ENCODE measurements at places on chromosomes 1 and 21. TPM values are rescaled to one million over a fixed set of nuclear protein-coding genes. Genes with fewer than 3 reads are reported as not detected.

DNA sequence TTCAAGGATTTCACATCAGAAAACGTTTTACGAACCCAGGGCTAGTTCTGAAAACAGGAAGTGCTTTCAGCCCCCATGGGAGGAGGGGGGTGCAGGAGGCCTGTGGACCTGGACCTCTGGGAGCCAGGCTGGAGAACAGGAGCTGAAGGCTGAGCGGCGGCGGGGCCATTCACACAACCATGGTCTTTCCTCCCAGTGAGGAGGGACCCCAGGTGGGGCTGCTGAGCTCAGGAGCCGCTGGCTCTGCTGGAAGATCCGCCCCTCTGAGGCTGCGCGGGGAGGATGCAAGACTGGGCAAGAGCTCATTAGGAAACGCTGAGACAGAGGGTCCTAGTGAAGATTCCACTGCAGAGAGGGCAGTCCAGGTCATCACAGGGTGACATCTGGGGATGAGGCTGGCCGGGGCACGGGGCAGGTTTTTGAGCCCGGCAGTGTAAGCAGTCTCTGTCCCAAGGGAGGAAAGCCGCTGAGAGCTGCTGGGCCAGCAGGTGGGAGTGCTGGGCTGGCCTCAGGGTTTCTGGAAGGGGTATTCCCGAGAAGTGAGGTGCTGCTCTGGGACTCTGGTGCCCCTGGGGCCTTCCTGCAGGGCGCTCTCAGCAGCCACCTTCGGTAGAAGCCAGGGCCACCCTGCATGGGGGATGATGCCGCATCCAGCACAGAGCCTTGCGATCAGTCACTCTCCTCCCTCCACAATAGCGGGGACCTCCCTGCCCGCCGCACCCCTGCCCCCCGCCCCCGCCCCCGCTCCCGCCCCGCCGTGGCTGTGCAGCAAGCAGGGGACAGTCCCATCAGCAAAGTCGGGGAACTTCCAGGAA, 7.5 kb downstream of the MX2 start:
- DNase-seq, result peak; percentile 67
- no peak overlapping the region for H3K4me3 ChIP-seq

GRCh38 chr21:41564871-41565274, 56.9 kb upstream of the TMPRSS2 start:
- DNase-seq, result no peak
- H3K4me1 ChIP-seq, result peaks cover 4% of the 10 kb centered on the region
- no peaks in the 10 kb centered on the region for H3K27me3 ChIP-seq
- H3K27ac ChIP-seq, result no peak overlapping the region
- no peak overlapping the region for H3K4me3 ChIP-seq
- no peaks in the 10 kb centered on the region for H3K36me3 ChIP-seq

Gene LENEP
- total RNA-seq, result not detected

GRCh38 chr1:43856188-43856587, 77.4 kb upstream of the ARTN start:
- no peak overlapping the region for H3K27ac ChIP-seq
- no peaks in the 10 kb centered on the region for H3K4me1 ChIP-seq
- no peaks in the 10 kb centered on the region for H3K36me3 ChIP-seq

DNA sequence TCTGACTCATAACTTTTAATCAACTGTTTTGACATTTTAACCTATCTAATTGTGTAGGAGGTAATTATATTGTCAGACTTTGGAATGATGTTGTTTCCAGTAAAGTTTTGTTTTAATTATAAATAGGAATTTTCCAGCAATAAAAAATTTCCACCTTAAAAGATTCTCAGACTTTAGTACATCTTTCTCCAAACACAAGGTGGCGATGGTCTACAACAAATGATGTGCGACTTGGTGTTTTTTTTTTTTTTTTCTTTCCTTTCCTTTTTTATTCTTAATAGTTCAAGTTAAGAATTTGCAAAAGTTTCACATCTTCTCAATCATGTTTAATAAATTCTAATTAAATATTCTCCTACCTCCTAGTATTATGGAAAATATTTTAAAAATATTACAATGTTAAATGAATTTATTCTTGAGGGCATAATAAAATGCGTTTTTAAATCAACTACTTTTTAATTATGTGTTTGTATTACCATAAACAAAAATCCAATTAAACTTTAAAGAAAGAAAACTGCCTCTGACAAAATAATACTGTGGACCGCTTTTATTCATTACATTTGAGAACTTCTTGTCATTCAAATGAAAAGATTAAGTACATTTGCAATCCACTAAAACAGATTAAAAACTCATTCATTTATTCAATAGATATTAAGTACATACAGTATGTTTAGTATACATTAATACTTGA, 4.4 kb upstream of the ADAMTS1 start:
- H3K36me3 ChIP-seq, result no peaks in the 10 kb centered on the region
- no peaks in the 10 kb centered on the region for H3K27me3 ChIP-seq
- H3K4me3 ChIP-seq, result peak overlapping the region; percentile 20
- no peak overlapping the region for H3K27ac ChIP-seq
- H3K4me1 ChIP-seq, result peaks cover 3% of the 10 kb centered on the region

Gene C2CD4D
- 0.57 TPM for total RNA-seq

Gene RBM11
- 3.3 TPM for total RNA-seq

DNA sequence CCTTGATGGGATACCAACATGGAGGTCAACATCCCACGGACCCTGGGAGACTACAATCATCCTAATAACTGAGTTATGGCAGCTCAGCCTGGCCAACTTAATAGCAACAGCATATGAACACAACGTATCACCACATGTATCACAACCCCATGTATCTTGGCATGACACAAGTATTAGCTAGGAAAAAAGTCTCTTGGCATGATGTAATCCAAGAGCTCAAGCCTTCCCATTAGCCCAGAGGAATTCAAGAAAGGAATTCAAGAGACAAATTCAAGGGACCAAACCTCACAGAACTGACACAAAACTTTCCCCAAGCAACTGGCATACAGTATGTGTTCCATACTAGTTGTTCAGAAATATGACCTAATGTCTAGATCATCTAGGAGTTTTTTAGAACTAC, 100.9 kb upstream of the HMGB4 start:
- no peaks in the 10 kb centered on the region for H3K27me3 ChIP-seq
- no peaks in the 10 kb centered on the region for H3K4me1 ChIP-seq
- no peak for DNase-seq
- no peak overlapping the region for H3K27ac ChIP-seq
- no peaks in the 10 kb centered on the region for H3K36me3 ChIP-seq
- no peak overlapping the region for H3K4me3 ChIP-seq

Gene TP73
- total RNA-seq, result 0.54 TPM

Gene ZNF687
- 30.3 TPM for total RNA-seq

Gene ARHGEF16
- total RNA-seq, result 39.3 TPM

Gene LHX8
- not detected for total RNA-seq

GRCh38 chr1:78155121-78155520, 109.4 kb downstream of the GIPC2 start:
- no peaks in the 10 kb centered on the region for H3K36me3 ChIP-seq
- no peaks in the 10 kb centered on the region for H3K4me1 ChIP-seq
- no peak for DNase-seq
- H3K4me3 ChIP-seq, result no peak overlapping the region

- peaks cover 16% of the 10 kb centered on the region for H3K4me1 ChIP-seq
- H3K27ac ChIP-seq, result peak overlapping the region; percentile 81
- H3K4me3 ChIP-seq, result peak overlapping the region; percentile 88
- no peaks in the 10 kb centered on the region for H3K27me3 ChIP-seq
- no peaks in the 10 kb centered on the region for H3K36me3 ChIP-seq
Observed at GRCh38 chr1:84298328-84298683, 3.2 kb upstream of the SAMD13 start.

GRCh38 chr1:9234223-9235095, at the start of gene H6PD:
TSS of gene H6PD (plus strand) at chr1:9234774. CDS start at chr1:9244935, 10,161 bp downstream.
- no peaks in the 10 kb centered on the region for H3K27me3 ChIP-seq
- peak within 1 kb of the TSS; percentile 84 for H3K4me3 ChIP-seq
- peak within 1 kb of the TSS; percentile 94 for H3K27ac ChIP-seq
- peaks cover 9% of the 10 kb centered on the region for H3K4me1 ChIP-seq
- no peaks in the 10 kb centered on the region for H3K36me3 ChIP-seq

- no peaks in the 10 kb centered on the region for H3K36me3 ChIP-seq
- peaks cover 8% of the 10 kb centered on the region for H3K4me1 ChIP-seq
- no peaks in the 10 kb centered on the region for H3K27me3 ChIP-seq
- DNase-seq, result no peak
Observed at GRCh38 chr1:40694353-40694874, 2.9 kb downstream of the NFYC start.

Gene CLCA4
- 0.13 TPM for total RNA-seq

Gene LMX1A
- total RNA-seq, result not detected

Gene LCE1F
- not detected for total RNA-seq

Measured in kidney (tissue), 22 donors.